ENCODE measurements at places on chromosomes 3 and 15.

- peak; percentile 67 for DNase-seq
These were observed 6.9 kb upstream of the SKIC8 start for GRCh38 chr15:78306176-78306774.

DNA sequence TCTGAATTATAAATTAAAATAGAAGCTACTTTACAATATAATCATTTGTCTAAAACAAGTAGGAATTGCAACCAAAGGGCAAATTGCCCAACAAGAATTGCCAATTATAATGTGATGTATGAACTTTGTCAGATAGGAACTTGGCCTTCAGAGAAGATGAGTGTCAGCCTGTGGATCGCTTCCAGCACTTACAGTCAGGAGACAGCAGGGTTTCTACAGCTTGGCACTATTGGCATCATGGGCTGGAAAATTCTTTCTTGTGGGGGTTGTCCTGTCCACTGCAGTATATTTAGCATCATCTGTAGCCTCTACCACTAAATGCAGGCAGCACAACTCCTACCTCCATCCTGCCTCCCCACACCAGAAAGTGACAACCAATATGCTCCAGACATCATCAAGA is 48.1 kb upstream of the CRBN start:
- no peak for DNase-seq

GRCh38 chr3:178671377-178671776 is 135.1 kb downstream of the KCNMB2 start:
- no peak for DNase-seq

- no peak for DNase-seq
These were observed 52.3 kb upstream of the BNIP2 start for GRCh38 chr15:59741274-59741906.

- no peak for DNase-seq
These were observed 35.0 kb upstream of the HES1 start for GRCh38 chr3:194100856-194101390.

GRCh38 chr3:101069901-101070798 is 76.9 kb upstream of the ABI3BP start:
- DNase-seq: no peak

- DNase-seq: no peak
These were observed 53.7 kb downstream of the CD47 start for GRCh38 chr3:108036984-108037741.

DNA sequence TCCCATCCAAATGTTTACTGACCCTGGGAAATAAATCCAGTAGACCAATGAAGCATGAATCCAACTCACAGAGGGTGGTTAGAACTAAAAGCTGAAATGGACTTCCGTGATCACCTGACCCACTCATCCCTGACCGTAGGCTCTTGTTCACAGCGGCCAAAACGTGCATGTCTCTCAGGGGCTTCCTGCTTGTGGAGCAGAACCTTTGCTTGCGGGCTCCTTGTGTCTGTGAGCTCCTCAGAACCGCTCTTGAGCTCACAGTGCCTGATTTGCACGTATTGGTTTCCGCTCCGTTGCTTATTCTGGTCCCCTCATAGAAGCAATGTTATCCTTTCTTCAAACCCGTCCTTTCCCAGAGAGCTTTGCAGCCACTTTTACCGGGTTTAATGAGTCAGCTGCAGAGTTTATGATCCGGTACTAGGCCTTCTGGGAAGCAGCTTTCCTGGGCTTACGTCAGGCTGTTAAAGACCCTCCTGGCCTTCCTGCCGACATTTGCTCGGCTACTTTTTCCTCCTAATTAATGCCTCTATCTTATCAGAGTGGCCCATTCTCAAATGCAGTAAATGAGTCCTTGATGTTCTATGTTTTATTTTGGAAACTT is 35.4 kb downstream of the LIPC start:
- no peak for DNase-seq

GRCh38 chr3:155495387-155495786 is 201.9 kb upstream of the STRIT1 start:
- no peak for DNase-seq

DNA sequence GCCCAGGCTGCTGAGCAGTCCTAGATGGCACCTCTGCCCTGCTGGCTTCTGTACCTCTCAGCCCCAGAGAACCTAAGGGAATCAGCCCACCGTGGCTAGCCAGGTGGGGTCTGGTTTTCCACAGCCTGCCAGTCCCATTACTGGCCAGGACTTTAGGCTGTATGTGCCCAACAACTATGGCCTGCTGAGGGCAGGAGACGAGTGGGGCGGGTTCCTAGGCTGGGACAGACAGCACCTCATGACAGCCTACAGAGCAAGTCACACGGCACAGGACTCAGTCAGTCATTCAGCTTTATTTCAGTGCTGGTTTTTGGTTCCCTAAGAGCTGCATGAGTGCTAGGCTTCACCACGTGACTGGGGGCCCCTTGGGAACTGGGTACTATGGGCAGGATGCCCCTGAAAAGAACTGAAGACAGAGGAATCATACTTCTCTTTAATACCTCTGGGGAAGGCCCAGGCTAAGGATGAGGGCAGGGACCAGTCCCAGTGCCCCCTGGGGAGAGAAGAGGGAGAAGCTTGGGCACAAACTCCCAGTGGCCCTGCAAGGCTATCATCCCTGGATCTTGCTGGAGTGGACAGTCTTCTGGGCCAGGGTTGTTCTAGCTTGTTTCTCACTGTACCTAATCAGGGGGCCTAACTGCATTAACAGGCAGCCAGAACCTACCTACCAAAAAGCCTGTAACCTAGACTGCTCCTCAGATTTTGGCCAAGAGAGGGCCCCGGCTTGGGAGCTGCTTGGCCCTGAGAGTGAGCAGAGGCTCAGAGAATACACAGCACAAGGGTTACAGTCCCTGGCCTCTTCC is 14.8 kb downstream of the CLK3 start:
- no peak for DNase-seq

GRCh38 chr3:177483182-177483967 is 286.1 kb upstream of the TBL1XR1 start:
- DNase-seq: no peak

DNA sequence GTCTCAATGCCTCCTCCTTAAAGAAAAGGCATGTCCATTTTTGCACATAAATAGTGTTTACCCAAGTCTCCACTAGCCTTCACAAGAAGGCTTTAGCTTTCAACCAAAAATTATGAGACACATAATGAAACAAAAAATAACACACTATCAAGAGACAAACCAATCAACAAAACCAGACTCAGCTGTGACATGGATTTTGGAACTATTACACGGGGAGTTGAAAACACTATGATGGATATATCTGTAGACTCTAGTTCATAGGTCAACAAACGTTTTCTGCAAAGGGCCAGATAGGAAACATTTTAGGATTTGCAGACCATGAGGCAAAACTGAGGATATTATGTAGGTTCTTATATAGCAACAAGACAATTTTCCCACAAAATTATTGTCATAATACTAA is 24.9 kb downstream of the MYL3 start:
- no peak for DNase-seq

DNA sequence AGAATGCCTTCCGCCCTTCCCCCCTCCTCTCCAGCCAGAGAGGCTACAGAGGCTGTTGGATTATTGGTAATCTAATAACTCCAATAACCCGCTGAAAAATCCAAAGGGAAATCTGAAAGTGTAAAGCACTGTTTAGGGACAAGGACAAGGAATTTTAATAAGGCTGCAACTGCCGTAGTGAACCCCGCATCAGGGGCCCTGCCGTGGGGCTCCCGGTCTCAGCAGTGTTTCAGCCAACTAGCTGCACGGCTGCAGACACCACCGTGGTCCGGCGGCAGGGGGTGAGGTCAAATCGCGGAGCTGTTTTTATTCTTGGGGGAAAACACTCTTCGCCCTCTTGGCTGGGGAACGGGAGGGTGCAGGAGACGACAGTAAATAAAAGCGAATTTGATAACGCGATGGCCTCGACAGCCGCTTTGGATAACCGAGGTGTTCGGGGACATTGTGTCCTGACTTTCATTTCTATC is 6.1 kb downstream of the BCL6 start:
- no peak for DNase-seq

DNA sequence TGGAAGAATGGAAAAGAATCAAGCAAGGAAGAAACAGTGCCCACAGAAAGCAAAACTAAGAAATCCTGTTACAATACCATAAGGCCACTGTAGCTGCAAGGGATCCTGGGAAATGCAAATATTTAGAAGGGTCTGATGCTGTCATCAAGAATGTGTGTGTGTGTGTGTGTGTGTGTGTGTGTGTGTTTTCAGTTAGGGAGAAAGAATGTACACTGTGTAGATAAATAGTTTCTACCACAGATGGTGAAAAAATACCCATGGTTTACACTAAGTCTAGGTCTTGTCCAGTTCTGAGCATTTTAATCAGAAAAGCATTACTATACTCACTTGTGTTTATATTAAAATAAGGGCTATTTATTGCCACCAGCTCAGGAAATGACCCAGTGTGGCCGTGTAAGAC is 355.0 kb downstream of the RBMS3 start:
- DNase-seq: no peak

DNA sequence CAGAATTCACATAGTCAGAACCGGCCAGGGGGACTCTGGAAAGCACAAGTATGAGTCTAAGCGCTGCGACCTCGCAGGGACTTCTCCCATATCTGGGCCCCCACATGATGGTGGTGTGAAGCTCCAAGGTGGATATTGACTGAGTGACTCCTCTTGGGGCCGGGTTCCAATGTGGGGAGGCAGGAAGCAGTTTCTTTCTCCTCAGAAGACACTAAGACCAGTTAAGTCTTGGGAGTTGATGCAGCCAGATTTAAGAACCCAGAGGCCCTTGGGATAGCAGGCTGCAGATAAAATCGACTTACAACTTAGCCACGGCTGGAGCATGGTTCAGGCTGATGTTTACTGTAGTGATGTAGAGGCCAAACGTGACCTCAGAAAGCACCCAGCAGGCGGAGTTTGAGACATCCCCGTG is 55.4 kb upstream of the KLF13 start:
- no peak for DNase-seq

DNA sequence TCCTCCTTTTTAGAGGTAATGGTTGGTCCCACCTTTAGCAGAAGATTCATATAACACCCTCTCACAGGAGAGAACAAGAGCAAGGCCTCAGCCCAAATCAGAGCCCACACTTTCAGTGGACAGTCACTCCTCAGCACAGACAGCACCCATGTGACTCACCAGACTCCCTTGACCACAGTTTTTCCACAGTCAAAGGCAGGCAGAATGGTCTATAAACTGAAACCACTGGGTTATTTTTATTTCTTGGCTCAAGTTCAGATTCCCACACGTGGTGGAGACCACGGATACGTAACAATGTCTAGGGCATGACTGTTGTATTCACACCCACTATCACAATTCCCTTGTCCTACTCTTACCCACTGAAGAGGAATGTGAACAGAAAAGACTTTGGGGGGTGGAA is 237.8 kb upstream of the UBE2E1 start:
- peak; percentile 58 for DNase-seq

GRCh38 chr15:64781299-64781698 is 5.9 kb upstream of the RBPMS2 start:
- DNase-seq: no peak

- DNase-seq: no peak
These were observed 73.1 kb upstream of the SPATA12 start for GRCh38 chr3:56987238-56987895.

- no peak for DNase-seq
These were observed 201.9 kb downstream of the MEX3B start for GRCh38 chr15:81843757-81844407.

DNA sequence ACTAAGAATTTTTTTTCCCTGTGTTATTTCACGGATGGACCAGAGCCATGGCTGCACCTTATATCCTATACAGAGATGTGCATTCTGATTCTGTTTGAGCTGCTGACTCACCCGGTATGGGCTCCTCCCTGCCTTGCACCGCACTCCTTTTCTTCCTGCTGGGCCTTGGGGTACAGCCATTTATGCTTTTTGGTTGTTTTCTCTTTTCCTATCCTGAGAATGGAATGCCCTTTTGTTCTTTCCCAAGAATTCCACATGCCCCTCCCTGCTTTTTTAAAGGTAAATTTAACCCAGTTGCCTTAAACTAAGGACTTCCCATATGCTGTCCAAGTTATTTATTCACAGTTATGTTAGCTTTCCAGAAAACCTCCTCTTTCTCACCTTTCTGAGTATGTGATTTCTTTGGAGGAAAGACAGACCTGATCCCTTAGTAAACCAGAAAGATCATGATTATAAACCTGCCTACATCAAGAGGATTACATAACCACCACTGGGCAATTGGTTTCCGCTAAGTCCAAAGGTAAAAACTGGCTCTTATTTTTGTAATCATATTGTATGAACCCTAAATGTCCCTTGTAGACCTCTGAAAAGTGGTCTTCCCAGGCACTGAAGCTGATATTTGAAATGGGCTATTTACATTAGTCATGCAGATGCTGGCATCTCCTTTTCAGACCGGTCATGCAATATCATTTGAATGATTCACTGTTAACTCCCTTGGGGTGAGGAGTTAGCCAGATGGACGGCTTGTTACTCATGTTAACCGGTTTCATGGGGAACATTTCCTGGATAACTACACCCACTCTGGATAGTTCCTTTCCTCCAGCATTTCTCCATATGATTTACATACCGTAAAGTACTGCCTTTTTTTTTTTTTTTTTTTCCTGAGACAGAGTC is 45.5 kb downstream of the TMOD3 start:
- DNase-seq: peak; percentile 96

DNA sequence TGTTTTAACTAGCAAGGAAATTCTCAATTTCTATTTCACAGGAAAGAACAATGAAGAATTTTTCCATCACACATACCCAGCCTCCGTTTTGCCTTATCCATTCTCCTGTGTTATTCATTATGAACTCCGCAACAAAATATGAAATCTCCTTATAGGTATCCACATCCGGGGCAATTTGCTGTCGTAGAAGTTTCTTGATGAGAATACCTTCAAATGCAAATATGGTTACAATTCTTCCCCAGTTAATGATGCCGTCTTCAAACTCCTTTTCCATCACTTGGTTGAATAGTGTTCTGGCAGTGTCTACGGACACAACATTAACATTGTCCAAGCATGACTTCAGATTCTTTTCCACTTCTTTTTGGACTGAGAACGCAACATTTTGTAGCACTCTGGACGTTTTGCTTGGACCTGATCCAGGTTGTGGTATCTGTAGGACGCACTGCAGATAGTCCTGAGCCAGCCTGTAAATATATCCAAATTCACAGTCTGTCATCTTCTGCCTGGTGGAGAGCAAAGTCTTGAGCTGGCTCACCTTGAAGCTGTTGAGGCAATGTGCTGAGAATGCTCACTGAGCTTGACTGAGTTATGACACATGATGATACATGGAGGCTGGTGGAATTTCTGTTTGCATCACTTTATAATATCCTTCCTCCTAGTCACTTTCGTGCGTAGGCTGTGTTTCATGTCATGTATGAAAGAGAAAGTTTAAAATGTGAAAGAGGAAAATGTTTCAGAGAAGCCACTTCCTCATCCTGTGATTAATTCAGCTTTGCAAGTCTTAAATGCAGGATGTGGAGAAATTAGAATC is at the start of gene BCL2A1:
Gene BCL2A1, minus strand, starts transcription at position 573 of the 811 bp plus-strand sequence. Its CDS starts 77 bp downstream, at position 496.
- peak; percentile 58 for DNase-seq

- DNase-seq: no peak
These were observed 47.8 kb upstream of the CTSH start for GRCh38 chr15:78992416-78993256.
